ENCODE measurements at places on chromosomes 7 and 10.
A peak's percentile ranks its signal among the peaks of the same experiment; 100 is the strongest.

- DNase-seq: no peak
These were observed 49.0 kb downstream of the COL17A1 start for GRCh38 chr10:104036518-104037260.

DNA sequence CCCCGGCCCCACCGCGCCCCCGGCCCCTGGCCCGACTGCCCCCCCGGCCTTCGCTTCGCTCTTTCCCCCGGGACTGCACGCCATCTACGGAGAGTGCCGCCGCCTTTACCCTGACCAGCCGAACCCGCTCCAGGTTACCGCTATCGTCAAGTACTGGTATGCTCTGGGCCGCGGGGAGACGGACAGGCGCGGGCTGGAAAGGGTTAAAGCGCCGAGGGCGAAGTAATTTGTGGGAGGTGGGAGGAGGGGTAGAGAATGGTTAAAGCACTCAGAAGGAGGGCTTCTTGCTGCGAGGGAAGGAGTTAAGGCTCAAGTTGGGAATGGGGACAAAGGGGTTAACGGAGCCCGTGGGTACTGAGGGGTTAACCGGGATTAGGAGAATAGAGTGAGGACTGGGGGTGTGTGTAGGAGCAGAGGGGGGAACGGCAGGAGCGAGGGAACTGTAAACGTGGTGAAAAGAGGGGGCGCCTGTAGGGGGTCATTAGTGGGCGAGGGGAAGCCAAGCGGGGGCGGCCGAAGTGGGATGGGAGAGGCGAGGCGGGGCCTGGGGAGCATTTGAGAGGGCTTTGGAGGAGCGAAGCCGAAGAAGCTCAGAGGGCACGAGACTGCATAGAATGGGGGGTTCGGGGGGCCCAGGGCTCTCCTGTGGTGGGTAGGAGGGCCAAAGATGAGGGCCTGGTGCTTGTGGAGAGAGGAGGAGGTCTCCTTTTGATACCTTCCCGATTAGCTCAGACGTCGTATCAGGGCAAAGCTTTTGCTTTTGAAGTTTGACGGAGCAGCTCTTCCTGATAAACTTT, 605 bp downstream of the SUFU start:
- DNase-seq: peak; percentile 85

GRCh38 chr7:49001610-49002033, 77.3 kb downstream of the CDC14C start:
- DNase-seq: peak; percentile 82

DNA sequence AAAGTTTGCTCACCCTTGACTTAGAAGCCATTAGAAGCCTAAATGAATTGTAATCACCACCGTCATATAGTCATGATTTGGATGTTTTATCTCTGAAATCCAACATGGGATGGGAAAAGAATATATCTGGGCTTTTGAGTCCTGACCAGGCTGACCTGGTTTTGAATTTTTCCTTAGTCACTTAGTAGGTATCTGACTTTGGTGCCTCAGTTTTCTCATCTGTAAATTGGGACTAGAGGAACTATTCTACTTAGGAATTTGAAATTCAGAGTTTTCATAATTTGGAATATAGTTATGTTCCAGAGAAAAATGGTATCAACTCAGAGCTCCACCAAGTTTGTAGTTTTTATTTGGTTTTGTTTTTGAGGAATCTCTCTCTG, 40.9 kb downstream of the SHOC2 start:
- no peak for DNase-seq

DNA sequence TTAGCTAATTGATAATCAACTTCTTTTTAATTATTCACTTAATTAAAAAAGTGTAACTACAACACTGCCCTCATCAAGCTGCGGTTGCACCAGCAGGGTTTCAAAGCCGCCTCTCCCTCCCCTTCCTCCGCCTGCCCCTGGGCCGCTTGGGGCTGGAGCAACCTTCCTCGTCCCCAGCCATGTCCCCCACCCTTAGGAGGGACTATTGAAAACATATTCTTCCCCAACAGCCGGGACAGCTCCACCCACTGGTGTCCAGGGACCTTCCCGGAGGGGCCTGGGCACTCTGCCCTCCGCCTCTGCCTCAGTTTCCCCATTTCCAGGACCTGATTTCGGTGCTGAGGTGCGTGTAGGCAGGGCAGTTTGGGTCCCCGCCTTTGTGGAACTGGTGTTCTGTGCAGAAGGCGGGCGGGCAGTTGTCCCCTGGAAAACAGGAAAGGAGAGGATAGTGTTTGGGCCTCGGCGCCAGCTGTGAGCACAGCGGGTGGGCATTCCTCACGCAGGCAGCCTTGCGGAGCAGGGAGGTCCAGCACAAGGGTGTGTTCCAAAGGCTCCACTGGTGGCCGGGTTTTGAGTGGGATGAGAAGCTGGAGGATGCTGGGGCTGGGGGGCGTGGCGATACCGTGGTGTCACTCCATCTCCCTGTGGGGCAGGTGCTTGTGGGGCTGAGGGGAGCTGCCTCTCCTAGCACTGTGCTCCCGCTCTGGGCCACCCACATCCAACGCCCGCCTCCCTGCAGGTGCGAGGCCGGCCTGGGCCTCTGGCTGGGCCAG, 15.7 kb downstream of the UNCX start:
- DNase-seq: no peak

- DNase-seq: no peak
These were observed 231.4 kb downstream of the BUB3 start for GRCh38 chr10:123385508-123386080.

DNA sequence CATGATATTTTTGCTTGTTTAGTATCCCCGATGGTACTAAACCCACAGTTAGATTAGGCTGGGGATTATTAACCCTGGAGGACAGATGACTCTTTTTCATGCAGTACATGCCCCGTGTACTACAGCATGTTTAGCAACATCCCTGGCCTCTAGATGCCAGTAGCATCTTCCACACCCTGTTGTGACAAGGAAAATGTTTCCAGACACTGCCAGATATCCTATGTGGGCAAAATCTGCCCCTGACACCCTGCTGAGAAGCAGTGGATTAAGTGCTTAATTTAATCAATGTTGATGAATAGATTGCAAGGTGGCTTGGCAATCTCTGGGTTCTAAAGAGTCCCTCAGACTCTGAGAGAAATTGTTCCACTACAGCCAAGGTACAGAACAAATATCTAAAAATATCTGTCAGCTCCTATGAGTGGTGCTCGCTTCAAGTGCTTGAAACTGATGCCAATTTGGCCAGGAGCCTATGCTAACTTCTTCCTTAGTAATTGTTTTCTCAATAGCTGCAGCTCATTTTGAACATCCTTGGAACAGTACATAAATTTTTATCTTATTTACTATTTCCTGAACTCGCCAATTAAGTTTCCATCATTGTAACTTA, 247.0 kb downstream of the SORCS1 start:
- DNase-seq: no peak

DNA sequence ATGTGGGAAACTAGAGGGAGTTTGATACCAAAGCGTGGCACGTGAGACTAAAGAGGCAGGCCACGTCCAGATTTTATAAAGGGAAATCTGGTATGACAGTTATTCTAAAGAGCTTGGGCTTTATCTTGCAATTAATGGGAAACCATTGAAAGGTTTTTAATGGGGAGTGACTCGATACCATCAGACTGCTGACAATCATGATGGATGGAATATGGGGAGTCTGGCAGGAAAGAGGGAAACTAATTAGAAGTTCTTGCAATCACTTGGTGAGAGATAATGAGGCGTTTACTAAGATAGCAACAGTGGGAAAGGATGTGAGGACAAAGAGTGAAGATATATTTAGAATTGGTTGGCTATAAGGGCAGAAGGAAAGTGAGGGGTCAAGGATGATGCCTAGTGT, 94.0 kb downstream of the MBL2 start:
- no peak for DNase-seq

GRCh38 chr7:158431941-158432347, 155.7 kb downstream of the PTPRN2 start:
- DNase-seq: no peak

DNA sequence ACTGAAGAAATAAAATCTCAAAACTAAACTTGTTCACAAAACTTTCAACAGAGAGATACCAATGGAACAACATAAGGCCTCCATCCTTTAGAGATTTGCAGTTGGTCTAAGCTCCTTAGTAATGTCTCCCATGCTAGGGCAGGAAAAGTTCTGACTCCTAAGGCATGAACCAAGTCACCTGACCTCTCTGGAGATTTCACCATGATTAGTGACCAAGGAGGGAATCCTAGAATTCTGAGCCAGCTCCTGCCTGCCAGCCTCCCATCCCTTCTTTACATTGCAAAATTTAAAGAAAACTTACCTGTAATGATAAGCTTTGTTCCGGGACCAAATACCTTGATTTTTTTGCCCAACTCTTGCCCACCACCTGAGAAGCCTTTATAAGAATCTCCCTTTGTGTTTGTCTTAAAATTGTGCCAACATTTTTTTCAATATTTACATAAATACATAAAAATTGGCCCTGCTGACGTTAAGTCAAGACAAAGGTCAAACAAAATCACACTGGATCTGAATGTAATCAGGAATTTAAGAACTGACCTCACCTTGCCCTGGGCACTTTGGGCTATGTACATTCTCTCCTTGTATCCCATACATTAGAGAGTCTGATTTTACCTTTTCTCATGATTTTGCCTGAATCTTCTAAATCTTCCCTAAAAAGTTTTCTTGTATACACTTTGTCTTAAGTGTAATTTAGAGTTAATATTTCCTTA, at the start of gene TARP:
TSS of gene TARP (minus strand) at position 351 of the 710 bp plus-strand sequence.
- DNase-seq: no peak

- DNase-seq: no peak
These were observed 34.3 kb downstream of the CDCA7L start for GRCh38 chr7:21911341-21911875.

- no peak for DNase-seq
These were observed 81.1 kb downstream of the XRCC2 start for GRCh38 chr7:152594801-152595200.

GRCh38 chr7:85038466-85038865, 148.4 kb downstream of the SEMA3D start:
- no peak for DNase-seq

- no peak for DNase-seq
These were observed 75.8 kb downstream of the GNAI1 start for GRCh38 chr7:80210400-80210799.

DNA sequence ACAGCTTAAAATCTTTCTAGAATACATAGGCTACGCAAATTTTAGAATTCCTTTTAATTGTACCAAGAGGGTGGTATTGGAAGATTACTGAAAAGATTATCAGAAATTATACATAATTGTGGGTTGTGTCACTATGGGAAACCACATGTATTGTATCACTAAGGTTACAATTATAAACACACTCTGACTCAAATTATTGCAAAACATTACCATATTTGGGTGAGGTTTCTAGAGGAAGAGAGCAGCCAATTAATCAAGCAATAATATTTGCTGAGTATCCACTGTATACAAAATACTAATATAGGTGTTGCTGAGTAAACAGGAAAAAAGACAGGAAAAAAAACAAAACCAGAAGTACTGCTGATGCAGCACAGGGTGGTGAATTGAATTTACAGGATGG, 3.1 kb upstream of the CAPZA2 start:
- DNase-seq: peak; percentile 71

- DNase-seq: no peak
These were observed 262.8 kb upstream of the KLF14 start for GRCh38 chr7:130996833-130997231.

DNA sequence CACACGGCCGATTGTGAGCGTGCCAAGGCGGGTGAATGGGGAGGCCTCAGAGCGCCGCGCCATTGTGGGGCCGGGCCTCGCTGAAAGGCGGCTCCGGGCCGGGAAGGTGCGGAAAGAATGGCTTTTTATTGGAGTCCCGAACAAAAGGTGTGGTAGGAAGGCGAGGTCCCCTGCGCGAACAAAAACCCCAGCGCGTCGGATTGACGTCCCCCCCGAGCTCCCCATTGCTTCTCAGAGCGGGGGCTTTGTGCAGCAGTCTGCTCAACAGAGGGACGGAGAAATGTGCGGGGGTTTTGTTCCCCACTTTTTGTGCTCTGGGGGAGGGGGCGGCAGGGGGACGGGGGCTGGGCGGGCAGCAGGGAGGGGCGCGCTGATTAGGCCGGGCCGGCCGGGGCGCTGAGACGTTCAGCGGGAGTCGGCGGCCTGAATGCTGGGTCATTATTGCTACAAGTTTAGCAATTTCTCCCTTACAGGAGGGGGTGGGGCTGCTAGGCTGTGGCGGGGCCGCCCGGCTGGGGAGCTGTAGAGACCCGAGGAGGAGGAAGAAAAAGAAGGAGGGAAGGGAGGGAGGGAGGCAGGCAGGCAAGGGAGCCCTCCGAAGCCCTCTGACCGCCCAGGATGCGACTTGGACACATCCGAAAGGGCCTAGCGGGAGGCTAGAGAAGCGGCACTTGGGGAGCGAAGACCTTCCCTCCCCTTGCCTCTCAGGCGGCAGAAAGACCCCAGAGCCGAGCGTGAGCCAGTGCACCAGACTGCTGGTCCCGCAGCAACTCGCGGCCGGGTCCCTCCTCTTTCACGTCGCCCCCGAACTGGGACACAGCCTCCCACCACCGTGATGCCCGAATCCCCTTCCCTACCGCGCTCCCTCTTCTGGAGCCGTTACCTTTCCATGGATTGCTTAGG, 4.6 kb downstream of the NKX2-3 start:
- no peak for DNase-seq

GRCh38 chr7:89029864-89030263, 234.3 kb upstream of the TEX47 start:
- peak; percentile 45 for DNase-seq

DNA sequence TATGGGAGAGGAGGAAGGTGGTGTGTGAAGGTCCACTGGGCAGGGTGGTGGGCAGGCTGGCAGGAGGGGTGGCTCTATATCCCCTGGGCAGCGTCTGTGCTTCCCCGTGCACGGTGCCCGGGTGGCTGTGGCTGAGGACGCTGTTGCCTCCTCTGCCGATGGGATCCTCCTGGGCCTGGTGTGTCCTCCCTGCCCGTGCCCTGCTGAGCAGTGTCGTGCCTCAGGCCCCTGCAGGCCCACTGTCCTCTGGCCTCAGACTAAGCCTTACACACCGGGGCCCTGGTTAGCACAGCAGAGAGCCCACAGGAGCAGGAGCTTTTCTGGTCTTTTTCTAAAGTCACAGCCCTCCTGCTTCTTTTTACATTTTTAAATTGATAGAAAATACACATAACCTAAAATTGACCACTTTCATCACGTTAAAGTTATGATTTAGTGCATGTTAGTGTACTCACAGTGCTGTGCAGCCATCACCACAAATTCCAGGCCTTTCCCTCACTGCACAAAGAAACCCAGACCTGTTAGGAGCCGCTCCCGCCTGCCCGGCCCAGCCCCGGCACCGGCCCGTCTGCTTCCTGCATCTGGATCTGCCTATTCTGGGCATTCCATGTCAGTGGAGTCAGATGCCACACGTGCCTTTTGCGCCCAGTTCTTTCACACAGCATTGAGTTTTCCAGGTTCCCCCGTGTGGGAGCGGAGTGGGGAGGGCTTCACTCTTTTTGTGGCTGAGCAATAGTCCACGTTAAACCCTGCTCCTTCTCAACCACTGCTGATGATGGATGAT, 19.4 kb downstream of the PFKFB3 start:
- no peak for DNase-seq

All from Kasumi-1 (cell line).